GM23248 (cell line): ENCODE measurements at places on chromosomes 7 and 10. TPM values are rescaled to one million over a fixed set of nuclear protein-coding genes. Genes with fewer than 3 reads are reported as not detected.

DNA sequence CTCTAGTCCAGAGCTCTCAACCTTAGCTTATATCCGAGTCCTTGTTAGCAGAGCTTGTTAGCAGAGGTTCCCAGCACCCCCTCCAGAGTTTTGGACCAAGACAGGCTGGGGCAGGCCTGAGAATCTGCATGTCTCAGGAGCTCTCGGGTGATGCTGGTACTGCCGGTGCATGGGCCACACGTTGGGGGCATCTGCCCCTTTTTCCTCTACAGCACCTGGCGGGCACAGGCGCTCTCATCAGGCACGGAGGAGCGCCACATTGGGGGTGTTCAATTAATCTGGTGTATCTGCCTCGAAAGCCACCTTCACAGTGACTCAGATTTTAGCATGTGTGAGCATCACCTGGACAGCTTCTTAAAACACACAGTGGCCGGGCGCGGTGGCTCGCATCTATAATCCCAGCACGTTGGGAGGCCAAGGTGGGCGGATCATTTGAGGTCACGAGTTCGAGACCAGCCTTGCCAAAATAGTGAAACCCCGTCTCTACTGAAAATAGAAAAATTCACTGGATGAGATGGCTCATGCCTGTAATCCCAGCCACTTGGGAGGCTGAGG is 117.7 kb downstream of the ELFN1 start:
- DNase-seq, result no peak
- H3K36me3 ChIP-seq, result no peaks in the 10 kb centered on the region
- H3K27me3 ChIP-seq, result peaks cover 9% of the 10 kb centered on the region
- no peak overlapping the region for H3K27ac ChIP-seq
- H3K4me3 ChIP-seq, result no peak overlapping the region

Gene GDF10
- total RNA-seq, result 0.22 TPM in 1 of 2 replicates, not detected in the other

GRCh38 chr7:116877443-116878217 is 15.2 kb downstream of the CAPZA2 start:
- H3K27ac ChIP-seq, result no peak overlapping the region
- H3K4me1 ChIP-seq, result peaks cover 8% of the 10 kb centered on the region
- no peaks in the 10 kb centered on the region for H3K27me3 ChIP-seq
- no peaks in the 10 kb centered on the region for H3K36me3 ChIP-seq

DNA sequence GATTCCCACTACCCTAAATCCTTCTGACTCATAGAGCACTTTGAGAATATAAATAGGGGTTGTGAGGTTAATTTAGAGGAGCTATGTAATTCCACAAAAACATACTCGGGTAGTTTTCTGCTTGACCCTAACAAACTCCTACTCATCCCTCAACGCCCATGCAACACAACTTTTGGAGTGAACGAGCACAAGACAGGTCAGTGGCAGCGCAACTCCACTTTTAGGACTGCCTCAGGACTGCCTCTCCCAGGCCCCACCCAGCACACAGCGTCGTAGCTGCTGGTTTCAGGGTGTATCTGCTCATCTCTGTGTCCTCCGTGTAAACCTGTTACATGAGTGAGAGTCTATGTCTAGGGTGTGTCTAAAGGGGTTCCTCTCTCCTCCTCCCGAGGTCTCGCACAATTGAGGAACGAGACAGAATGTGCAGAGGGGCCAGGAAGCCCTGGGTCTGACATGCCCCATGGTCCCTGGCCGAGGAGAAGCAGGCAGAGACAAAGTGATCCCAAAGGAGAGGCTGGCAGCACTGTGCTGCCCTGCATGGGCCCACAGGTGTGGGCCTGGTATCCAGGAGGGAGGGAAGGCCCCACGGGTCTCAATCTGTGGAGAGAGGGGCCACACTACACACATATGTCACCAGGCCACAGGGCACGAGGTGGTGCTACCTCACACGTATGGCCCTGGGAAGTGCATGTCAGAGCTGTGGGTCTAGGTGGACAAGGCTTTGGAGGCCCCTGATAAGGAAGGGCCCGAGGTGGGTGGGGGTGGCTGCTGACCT is 45.5 kb downstream of the CAMK2B start:
- DNase-seq, result no peak
- H3K27ac ChIP-seq, result no peak overlapping the region
- H3K36me3 ChIP-seq, result no peaks in the 10 kb centered on the region
- H3K27me3 ChIP-seq, result no peaks in the 10 kb centered on the region

- H3K4me3 ChIP-seq, result peak overlapping the region; percentile 87
- peak overlapping the region; percentile 15; the same call in 1 of the 2 replicates for H3K27ac ChIP-seq
- peaks cover 21% of the 10 kb centered on the region for H3K4me1 ChIP-seq
Observed at GRCh38 chr10:125824736-125825135, 1.4 kb downstream of the BCCIP start.

DNA sequence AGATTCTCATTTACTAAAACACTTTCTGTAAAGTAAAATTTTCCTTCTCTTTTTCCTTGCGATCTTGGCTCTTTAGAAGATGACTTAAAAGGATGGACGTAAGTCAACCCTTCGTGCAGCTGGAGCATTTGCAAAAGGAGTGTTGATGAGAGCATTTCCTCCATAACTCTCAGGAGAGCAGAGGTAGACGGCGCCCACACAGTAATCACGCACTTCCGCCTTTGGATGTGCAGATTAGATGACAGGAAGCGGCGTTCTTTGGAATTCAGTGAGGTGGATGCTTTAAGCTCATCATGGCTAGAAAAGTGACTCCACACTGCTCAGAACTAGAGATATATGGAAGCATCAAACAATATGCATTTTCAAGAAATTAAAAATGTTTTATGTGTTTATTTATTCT is 43.0 kb upstream of the NPS start:
- no peak overlapping the region for H3K27ac ChIP-seq
- H3K4me3 ChIP-seq, result no peak overlapping the region
- 0 out of 2 replicates have a peak, but pooled peaks cover 4% of the 10 kb centered on the region for H3K27me3 ChIP-seq
- H3K4me1 ChIP-seq, result no peaks in the 10 kb centered on the region
- no peak for DNase-seq

DNA sequence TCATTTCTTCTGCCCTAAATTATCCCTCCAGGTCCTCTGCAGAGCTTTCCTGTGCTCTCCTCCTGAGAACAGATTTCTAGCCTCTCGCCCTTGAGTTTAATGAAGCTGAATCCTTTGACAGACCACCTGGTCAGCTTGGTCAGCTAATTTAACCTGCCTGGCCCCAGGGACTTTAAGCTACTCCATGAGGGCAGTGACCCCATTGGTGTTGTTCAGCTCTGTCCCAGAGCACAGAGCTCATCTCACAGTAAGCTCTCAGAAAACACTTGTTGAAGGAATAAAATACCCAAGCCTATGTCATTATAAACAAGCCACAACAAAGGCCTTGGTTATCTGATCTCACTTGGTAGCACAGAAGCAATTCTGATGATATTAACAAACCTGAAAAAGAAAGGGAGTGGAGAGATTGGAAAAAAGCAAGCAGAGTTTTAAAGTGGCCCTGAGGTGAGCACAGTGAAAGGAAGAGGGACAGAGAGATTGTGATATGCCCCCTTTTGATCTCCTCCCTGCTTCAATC is 24.4 kb downstream of the SLC26A4 start:
- no peak overlapping the region for H3K4me3 ChIP-seq
- peaks cover 6% of the 10 kb centered on the region; the same call in 1 of the 2 replicates for H3K4me1 ChIP-seq
- DNase-seq, result no peak
- H3K36me3 ChIP-seq, result no peaks in the 10 kb centered on the region
- H3K27me3 ChIP-seq, result no peaks in the 10 kb centered on the region

Gene TMEM229A
- total RNA-seq, result not detected in 2 replicates

Gene BAIAP2L1
- total RNA-seq, result 4.2 and 5.9 TPM in 2 replicates

GRCh38 chr7:92695308-92696261 is 105.4 kb upstream of the FAM133B start:
- peak overlapping the region; percentile 73 for H3K27ac ChIP-seq
- DNase-seq, result peak; percentile 82
- peaks cover 52% of the 10 kb centered on the region for H3K4me1 ChIP-seq
- H3K36me3 ChIP-seq, result no peaks in the 10 kb centered on the region
- no peaks in the 10 kb centered on the region for H3K27me3 ChIP-seq

Gene PDZD7
- 0.54 TPM in 1 of 2 replicates, not detected in the other for total RNA-seq

DNA sequence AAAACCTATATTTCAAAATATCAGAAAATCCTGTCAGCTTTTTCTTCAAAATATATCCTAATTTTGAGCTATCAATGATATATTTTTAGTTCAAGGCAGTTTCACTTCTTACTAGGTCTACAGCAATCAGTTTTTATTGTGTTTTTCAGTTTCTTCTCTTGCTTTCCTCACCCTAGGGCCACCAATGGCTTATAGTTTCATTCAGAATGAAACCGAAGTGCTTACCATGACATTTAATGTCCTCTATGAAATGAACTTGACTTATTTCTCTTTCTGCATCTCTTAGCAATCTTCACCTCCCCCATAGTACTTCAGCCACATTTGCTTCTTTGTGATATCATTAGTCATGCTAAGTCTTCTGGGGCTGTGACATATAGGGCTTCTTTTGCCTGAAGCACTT is 100.3 kb downstream of the ARL5B start:
- H3K4me3 ChIP-seq, result no peak overlapping the region
- no peak overlapping the region for H3K27ac ChIP-seq
- H3K4me1 ChIP-seq, result no peaks in the 10 kb centered on the region
- 0 out of 2 replicates have a peak, but pooled peaks cover 3% of the 10 kb centered on the region for H3K27me3 ChIP-seq

DNA sequence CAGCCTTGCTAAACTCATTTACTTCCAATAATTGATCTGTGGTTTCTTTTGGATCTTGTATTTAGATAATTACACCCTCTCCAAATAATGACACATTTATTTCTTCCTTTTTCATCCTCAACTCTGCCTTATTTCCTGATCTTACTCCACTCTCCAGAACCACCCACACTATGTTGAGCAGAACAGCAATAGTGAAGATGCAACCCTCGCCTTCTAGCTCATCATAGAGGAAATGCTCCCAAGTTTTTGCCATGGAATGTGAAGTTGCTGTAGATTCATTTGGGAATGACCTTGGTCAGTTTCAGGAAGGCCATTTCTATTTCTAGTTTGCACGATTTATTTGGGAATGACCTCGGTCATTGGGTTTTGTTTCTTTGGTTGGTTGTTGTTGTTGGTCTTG is 314.0 kb downstream of the PAXIP1 start:
- H3K4me3 ChIP-seq, result no peak overlapping the region
- H3K27ac ChIP-seq, result no peak overlapping the region
- H3K27me3 ChIP-seq, result no peaks in the 10 kb centered on the region

DNA sequence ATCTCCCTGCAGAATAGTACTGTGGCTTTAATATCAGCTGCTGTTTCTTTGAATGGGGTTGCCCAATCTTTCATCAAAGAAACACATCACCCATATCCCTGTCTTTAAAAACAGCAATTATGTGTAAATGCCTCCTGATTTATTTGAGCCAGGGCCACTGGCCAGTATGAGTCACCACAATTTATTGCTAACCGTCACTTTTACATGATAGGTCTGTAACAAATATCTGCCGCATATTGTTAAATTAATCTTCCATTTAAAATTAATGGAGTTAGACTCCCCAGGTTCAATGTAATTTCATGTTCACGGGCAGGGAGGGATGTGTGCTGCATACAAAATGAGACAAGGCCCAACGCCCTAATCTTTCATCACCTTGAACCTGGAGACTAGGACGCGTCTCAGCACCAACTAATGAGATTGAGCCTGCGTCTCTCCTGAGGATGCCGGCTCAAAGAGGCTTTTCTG is 673.4 kb downstream of the AUTS2 start:
- H3K4me3 ChIP-seq, result no peak overlapping the region
- peaks cover 4% of the 10 kb centered on the region; the same call in 1 of the 2 replicates for H3K4me1 ChIP-seq
- H3K36me3 ChIP-seq, result no peaks in the 10 kb centered on the region
- no peaks in the 10 kb centered on the region for H3K27me3 ChIP-seq
- DNase-seq, result peak; percentile 15

Gene BRAF
- total RNA-seq, result 6.7 and 11.0 TPM in 2 replicates

- no peaks in the 10 kb centered on the region for H3K36me3 ChIP-seq
- no peak overlapping the region for H3K4me3 ChIP-seq
- H3K27ac ChIP-seq, result no peak overlapping the region
- peaks cover 8% of the 10 kb centered on the region for H3K4me1 ChIP-seq
- DNase-seq, result peak; percentile 60
Observed at GRCh38 chr7:131619336-131620305, 63.2 kb upstream of the PODXL start.

DNA sequence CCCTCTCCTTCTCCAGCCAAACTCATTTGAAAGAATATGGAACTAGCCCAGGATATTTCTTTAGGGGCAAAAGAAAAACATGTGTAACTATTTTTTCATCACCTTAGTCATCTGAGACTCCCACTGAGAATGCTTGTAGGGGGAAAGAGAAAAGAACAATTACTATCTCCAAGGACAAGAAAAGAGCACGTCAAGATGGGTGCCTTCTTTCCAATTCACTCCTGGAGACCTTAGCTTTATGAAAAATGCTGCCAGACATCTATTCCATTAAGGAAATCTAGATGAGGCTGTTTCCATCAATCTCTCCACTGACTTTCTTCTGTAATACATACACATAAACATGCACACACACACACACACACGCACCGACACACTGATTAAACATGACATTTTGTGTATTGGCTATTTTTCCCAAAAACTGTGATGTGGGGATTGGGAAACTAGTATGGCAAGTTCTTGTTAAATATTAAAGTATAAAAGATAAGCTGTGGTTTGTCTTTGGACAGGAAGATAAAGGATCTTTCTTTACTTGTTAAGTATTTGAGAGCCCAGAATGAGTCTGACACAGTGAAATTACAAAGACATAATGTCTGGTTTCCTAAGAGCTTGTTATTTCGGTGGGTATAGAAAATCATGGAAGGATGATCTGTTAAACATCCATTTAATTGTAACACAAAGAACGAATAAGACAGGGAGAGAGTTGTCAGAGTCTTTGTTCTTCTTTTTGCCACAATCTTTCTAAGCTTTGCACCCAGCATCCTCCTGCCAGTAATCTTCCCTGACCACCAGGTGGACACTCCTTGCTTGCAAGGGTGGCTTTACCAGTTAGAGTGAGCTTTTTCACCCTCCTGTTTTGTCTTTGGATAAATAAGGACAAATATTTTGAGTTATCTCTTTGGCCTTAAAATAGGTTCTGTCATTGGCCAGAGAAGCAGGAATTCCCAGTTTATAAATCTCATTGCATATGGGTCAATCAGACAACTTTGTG is 177.3 kb upstream of the TMEM72 start:
- H3K36me3 ChIP-seq, result no peaks in the 10 kb centered on the region
- no peaks in the 10 kb centered on the region for H3K4me1 ChIP-seq
- H3K27ac ChIP-seq, result no peak overlapping the region
- no peak for DNase-seq

GRCh38 chr7:2204446-2204845 is 28.3 kb downstream of the MAD1L1 start:
- H3K27me3 ChIP-seq, result no peaks in the 10 kb centered on the region
- H3K27ac ChIP-seq, result no peak overlapping the region
- H3K4me3 ChIP-seq, result no peak overlapping the region
- no peaks in the 10 kb centered on the region for H3K36me3 ChIP-seq
- H3K4me1 ChIP-seq, result no peaks in the 10 kb centered on the region

GRCh38 chr10:122022276-122022675 is 33.3 kb downstream of the TACC2 start:
- no peaks in the 10 kb centered on the region for H3K36me3 ChIP-seq
- no peak for DNase-seq
- H3K27me3 ChIP-seq, result peaks cover 10% of the 10 kb centered on the region; the same call in 1 of the 2 replicates

Gene CRPPA
- 1.8 and 3.8 TPM in 2 replicates for total RNA-seq

Gene SPDYE9
- total RNA-seq, result not detected in 2 replicates

Gene EN2
- total RNA-seq, result not detected in 2 replicates

Gene TMEM270
- total RNA-seq, result not detected in 2 replicates

GRCh38 chr7:141220263-141220880 is 146.5 kb downstream of the TMEM178B start:
- H3K27ac ChIP-seq, result no peak overlapping the region
- no peaks in the 10 kb centered on the region for H3K4me1 ChIP-seq
- H3K36me3 ChIP-seq, result no peaks in the 10 kb centered on the region
- no peak for DNase-seq
- H3K27me3 ChIP-seq, result no peaks in the 10 kb centered on the region

Gene A1CF
- total RNA-seq, result not detected in 2 replicates

Gene TMEM130
- total RNA-seq, result not detected in 2 replicates
